ENCODE measurements at places on chromosomes 7 and 10.

DNA sequence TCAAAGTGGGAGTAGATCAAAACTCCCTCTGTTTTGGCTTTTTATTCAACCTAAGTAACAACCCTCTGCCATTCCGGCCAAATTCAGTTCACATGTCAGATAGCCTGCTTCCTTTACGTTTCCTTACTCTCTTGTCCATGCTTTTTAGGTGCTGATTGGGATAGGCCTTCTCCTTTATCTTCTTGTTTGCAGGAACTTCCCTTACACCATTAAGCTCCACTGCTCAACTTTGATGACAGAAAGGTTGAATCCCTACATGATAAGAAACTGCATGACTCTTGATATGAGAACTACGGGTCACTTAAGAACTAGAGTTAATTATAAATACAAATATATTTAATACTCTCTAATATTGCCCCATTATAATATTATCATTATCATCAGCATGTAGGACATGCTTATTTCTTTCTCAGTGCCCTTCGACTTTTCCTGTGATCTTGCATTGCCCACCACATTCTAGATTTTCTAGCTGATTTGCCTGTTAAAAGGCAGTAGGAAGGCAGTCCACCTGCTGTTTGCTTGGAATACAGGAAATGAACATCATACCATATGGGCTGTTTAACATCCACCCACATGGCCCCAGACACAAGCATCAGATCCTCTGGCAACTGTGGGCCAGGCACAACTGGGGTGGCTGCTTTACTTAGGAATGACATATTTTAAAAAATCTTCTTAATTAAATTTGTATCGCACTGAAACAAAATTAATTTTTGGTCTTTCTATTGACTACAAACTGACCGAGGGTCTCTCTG, 59.7 kb upstream of the CCDC6 start:
- DNase-seq: no peak

- DNase-seq: peak; percentile 32
Measured at GRCh38 chr10:102118867-102119266, 1.3 kb downstream of the LDB1 start.

GRCh38 chr7:34061149-34061548, 155.8 kb downstream of the BMPER start:
- DNase-seq: no peak

DNA sequence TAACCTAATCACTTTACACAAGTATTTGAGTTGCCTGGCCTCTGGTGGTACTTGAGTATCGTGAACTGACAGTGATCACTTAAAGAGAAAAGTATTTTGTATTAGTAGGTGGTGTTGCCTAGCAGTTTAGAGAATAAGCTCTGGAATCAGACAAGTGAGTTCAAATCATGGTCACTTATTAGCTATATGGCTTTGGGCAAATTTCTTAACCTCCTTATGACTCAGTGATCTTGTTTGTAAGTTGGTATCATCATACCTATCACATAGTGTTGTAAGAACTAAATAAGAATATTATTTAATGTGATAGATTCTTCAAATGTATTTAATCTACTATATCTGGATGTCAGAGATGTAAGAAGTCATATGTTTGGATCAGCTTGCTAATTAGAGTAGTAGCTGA, 163.8 kb downstream of the RNF133 start:
- DNase-seq: no peak

- DNase-seq: peak; percentile 93
Measured at GRCh38 chr10:17228091-17229015, at the start of gene VIM. Gene VIM (plus strand): TSS chr10:17228241. CDS start chr10:17229423, 1,182 bp downstream.

- peak; percentile 72 for DNase-seq
Measured at GRCh38 chr10:110067960-110068770, 60.4 kb downstream of the ADD3 start.

All from activated CD4-positive, alpha-beta memory T cell treated with anti-CD3 and anti-CD28 coated beads for 36 hours (primary cell).